ENCODE measurements at places on chromosomes 6 and 20.

DNA sequence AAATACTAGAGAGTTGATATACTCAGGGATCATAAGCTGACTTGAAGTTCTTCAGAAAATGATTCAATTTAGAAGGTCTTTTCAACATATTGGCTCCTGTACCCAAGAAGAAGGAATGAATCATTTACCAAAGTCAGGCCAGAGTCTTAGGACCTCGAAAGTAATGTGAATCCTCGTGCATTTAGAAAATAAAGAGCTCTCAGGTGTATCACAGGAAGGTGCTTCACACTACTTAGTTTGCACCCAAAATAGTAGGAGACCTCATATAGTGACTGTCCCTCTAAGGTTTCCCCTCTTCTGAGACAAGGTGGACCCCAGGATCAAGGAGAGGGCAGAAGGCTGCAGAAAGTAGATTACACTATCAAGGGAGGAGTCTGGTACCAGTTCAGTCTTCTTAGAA is 71.8 kb downstream of the F13A1 start:
- DNase-seq, result no peak

DNA sequence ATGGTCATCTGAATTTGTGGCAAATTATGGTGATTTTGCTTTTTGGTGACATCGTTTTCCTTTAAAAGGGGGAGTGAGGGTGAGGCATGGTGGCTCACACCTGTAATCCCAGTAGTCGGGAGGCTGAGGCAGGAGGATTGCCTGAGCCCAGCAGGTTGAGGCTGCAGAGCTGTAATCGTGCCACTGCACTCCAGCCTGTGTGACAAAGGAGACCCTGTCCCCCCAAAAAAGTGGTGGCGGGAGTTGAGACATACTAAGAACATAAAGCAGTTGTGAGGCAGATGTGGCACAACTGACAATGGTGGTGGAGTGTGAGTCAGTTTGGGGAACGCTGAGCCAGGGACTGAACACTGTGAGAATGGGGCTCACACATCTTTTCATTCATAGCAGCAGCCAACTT is 45.5 kb downstream of the ADNP start:
- no peak for DNase-seq

GRCh38 chr6:10400330-10400729 is 14.5 kb downstream of the TFAP2A start:
- DNase-seq, result no peak

GRCh38 chr20:35611482-35611881 is 4.1 kb upstream of the SPAG4 start:
- peak; percentile 88 for DNase-seq

DNA sequence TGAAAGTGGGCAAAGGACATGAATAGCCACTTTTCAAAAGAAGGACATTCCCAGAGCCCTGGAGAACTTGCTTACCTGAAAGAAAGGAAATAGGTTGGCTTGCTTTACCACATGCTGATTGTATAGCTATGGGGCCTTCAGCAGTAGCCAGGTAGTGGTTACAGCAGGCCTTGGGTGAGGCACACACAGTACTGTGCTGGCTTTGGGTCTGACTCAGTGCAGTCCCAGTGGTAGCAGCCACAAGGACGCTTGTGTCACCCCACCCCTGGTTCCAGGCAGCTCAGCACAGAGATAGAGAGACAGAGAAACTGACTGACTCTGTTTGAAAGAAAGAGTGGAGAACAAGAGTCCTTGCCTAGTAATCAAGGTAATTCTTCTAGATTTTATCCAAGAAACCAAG is 201.0 kb upstream of the EYS start:
- no peak for DNase-seq

- DNase-seq, result no peak
These were observed 23.7 kb upstream of the QKI start for GRCh38 chr6:163390770-163391169.

DNA sequence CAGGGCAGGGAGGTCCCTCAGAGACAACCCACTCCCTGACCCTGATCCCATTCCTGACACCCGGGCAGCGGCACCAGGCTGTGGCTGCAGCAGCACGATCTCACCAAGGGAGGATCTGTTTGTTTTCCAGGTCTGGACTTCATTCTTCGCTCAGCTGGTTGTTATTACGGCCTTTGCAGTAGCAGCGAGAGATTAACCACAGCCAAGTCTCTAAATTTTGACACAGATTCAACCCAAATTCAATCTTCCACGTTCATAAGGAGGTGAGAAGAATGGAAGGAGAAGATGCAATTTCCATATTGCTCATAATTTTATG is 91.1 kb upstream of the THBS2 start:
- DNase-seq, result no peak

GRCh38 chr20:51022803-51023616 is at the start of gene KCNG1:
Gene KCNG1 (minus strand): TSS chr20:51023107. CDS start chr20:51010338, 12,769 bp downstream.
- no peak for DNase-seq

GRCh38 chr6:132300323-132300949 is 100.8 kb downstream of the MOXD1 start:
- DNase-seq, result peak; percentile 16

DNA sequence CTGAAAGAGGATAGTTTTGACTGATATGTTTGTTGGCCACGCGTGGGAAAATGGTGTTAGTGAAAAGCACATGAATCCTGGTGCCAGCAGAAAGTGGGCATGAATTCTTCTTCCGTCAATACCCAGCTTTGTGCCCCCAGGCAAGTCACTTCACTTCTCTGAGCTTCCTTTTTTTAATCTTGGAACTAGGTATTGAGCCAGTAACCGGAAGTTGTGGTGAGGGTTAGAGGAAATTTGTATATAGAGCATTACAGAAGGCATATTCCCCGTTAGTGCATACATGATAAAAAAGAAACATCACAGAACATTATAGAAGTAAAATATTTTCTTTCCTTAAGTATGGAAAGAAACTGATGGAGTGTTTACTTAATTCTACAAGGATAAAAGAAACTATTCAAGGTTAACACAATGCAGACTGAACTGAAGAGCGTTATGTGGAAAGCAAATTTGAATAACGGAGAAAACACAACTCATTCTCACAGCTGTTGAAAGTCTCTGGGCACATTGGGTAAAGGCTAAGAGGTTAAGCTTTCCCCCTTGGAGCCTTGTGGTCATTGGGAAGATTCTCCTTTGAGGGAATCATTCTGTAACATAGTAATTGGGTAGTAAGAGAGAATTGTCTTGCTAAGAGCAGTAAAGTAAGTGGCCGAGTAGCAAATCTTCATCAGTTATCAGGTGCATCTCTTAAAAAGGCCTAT is 223.1 kb downstream of the BCAS1 start:
- DNase-seq, result no peak

GRCh38 chr6:31901415-31901952 is 402 bp downstream of the ZBTB12 start:
- DNase-seq, result no peak

GRCh38 chr6:131059486-131059885 is 3.6 kb downstream of the EPB41L2 start:
- no peak for DNase-seq

DNA sequence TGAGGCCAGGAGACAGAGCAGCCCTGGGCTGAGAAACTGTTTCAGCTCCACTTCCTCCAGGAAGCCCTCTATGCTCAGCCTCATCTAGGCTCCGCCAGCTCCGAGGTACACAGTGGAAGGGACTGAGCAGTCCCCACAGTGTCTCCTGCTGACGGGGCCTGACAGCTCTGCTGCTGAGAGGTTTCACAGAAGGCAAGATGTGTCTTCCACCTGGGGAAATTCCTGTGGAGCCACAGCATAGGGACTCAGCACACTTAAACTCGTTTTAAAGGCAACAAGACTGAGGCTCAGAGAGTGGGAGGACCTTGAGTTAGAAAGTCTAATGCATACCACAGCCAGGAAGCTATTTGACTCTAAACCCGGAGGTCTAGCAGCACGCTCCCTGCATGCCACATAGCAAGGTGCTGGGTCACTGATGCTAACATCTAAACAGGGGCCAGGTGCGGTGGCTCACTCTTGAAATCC is 6.8 kb downstream of the ADA start:
- peak; percentile 75 for DNase-seq

DNA sequence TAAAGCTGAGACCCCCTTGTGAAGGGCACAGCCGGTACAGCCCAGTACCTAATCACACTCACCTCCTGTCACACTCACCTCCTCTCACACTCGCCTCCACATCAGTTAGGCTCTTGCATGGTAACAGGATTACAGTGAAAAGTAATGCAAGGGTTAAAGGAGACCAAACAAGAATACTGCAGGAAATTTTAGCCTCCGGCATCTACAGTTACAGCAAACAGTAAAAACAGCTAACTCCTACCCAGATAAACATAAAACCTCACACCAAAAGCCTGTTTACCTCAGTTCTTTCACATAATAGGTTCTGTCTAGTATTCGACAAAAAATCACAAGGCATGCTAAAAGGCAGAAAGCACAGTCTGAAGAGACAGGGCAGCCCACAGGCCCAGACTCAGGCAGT is 55.6 kb downstream of the FARS2 start:
- DNase-seq, result no peak

- no peak for DNase-seq
These were observed 24.4 kb downstream of the TMEM181 start for GRCh38 chr6:158584236-158584651.

- DNase-seq, result no peak
These were observed 1.5 kb downstream of the ROMO1 start for GRCh38 chr20:35700625-35701148.

- no peak for DNase-seq
These were observed at the start of gene PTK6 for GRCh38 chr20:63536997-63537524. Gene PTK6 (minus strand): TSS chr20:63537376. CDS start chr20:63537314, 62 bp downstream.

DNA sequence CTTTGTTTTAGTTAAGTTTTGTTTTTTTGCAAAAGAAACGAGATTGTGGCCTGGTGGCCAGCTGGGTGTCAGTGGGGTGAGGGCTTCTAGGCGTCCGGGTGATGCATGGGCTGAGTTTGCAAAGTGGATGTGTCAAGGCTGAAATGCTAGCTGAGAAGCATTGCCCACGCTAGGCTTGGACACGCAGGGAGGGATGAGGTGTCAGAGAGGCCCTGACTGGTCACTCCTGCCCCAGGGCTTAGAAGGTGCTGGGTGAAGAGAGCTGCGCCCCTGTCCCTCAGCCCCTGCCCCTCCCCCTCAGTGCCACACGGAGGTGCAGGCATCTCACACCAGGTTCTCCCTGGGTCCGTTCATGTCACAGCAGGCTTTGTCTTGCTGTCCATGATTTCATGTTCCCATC is 8.1 kb downstream of the OSBPL2 start:
- no peak for DNase-seq

- no peak for DNase-seq
These were observed 4.5 kb downstream of the HINT3 start for GRCh38 chr6:125961117-125961516.

DNA sequence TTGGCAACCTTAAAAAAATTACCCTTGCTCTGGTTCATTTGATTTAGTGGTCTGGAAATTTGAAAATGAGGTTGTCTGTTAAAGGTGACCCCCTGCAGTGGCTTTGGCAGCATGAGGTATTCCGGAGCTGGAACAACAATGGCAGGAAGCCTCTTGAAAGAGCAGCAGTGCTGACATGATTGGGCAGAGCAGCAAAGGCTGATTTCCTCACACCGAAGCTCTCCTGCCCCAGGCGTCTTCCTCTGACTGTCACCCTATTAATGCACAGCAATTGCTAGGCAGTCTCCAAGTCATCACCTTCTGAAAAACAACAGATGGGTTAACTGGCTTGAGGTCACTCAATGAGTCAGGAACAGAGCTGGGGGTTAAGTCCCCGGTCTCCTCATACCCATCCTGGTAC is 241.8 kb upstream of the MMS22L start:
- DNase-seq, result no peak

GRCh38 chr20:55353206-55353605 is 652.1 kb downstream of the CBLN4 start:
- no peak for DNase-seq

DNA sequence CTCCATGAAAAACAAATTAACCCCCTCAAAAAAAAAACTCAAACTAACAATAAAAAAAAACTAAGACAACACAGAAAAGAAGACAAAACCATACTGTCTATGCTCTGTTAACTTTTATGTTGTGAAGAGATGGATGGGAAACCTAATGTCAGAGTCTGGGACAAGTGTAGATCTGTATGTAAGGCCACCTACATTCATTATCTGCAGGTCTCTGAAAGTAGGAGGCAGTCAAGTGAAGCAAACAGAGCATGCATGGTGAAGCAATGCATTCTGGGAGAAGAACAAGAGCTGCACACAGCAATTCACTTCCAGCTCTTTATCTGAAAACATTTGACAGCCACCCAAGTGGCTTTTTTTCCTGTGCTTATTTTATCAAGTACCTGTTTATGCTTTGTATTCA is 452.0 kb downstream of the EPHA7 start:
- DNase-seq, result no peak

DNA sequence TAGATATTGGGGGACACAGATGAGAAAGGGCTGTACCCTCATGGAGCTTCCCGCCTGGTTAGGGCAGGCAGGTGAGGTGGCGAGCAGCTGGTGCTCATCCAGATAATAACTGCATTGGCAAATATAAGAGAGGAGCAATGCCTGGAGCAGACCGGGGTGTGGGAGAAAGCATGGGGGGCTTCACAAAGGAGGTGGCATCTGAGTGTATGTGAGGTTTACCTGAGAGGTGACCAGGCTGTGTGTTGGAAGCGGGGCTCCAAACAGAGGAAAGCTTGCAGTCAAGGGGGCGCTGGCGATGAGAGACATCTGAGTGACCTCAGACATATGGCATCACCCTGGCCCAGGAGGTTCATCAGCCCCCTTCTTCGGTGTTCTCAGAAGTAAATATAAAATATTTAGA is 72.1 kb upstream of the PMEPA1 start:
- no peak for DNase-seq

GRCh38 chr20:4134861-4135379 is 119.6 kb upstream of the RNF24 start:
- peak; percentile 13 for DNase-seq

DNA sequence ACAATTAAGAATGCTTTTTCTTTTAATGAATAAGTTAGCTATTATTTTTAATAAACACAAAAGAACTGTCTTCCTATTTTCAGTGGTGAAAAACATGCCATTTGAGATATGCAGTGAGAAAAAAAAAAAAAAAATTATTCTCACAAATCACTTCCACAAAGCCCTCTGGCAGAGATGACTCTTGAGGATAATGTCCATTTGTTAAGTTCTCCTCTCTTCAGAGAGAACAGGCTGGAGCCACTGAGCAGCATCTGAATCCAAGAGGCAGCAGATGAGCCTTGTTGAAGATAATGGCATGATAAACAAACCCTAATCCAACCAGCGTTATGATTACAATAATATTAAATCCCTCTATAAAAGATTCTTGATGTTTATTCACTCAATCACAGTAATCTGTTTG is 105.0 kb downstream of the PTPRK start:
- no peak for DNase-seq

Data from GM12864 (cell line).